ENCODE measurements at places on chromosomes 5 and 9. TPM values are rescaled to one million over a fixed set of nuclear protein-coding genes. Genes with fewer than 3 reads are reported as not detected.

GRCh38 chr5:68258531-68258930 is 43.0 kb downstream of the PIK3R1 start:
- DNase-seq = no peak

GRCh38 chr5:95283022-95283615 is 1.8 kb downstream of the MCTP1 start:
- DNase-seq = no peak

DNA sequence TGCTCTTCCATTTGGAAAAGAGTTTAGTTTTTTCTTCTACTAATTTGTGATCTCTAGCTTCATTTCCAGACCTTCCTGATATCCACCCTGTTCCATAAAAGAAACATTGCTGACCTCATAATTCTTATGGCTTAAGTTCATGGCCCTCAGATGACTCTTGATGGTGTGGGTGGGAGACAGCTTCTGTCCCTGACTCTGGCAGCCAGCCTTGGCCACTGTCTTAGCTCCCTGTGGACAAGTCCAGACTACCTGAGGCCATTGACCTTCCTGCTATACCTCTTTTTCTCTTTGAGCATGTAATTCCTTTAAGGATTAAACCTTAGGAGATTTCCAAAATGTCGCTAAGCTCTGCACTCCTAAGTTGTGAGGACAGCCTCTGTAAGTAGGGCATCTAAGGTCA is 101.1 kb upstream of the DAP start:
- no peak for DNase-seq

DNA sequence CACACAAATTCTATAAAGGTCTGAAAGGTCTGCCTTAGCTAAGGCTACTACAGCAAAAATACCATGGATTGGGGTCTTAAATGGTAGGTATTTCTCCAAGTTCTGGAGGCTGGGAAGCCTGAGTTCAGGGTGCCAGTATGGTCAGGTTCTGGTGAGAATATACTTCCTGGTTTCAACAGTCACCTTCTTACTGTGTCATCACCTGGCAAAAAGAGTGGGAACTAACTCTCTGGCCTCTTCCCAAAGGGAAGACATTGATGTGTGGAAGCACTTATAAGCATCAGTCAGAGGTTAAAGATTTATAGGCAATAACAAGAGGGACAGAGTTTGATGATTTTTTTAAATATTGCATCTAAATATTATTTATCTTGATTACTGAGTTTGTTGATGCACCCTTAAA is 53.0 kb downstream of the ZNF622 start:
- DNase-seq = no peak

- peak; percentile 47 for DNase-seq
These were observed 122.9 kb upstream of the TAF11L2 start for GRCh38 chr5:17374973-17375742.

DNA sequence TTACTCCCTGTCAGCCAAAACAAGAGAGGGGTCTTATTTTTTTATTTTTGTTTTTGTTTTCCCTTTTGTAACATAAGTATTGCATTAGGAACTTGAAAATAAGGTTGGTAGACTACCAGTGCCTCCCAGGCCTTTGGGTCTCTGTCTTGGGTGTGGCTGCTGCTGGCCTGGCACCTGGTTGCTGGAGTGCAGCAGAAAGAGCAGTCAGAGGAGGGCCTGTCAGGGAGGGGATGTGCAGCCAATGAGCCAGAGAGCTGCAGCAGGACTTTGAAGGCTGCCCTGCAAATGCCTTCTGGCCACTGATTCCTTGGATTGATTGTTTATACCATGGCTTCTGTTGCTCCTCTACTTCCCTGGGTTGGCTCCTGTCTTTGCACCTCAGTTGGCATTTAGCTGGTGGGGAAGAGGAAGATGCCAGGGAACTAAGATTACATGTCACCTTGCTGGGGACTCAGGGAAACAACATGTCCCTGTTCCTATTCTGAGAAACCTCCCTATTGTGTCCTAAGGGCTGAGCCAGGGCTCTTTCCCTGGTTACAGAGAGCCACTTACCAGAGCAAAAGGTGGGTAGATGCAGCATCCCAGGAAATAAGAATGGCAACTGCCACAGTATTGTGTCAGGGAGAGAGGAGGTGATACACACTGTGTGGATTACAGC is 66.6 kb downstream of the ANGPTL2 start:
- DNase-seq = no peak

- no peak for DNase-seq
These were observed 21.8 kb downstream of the C5orf22 start for GRCh38 chr5:31553863-31554262.

GRCh38 chr9:128558431-128559310 is 6.3 kb downstream of the SPTAN1 start:
- DNase-seq = peak; percentile 83

DNA sequence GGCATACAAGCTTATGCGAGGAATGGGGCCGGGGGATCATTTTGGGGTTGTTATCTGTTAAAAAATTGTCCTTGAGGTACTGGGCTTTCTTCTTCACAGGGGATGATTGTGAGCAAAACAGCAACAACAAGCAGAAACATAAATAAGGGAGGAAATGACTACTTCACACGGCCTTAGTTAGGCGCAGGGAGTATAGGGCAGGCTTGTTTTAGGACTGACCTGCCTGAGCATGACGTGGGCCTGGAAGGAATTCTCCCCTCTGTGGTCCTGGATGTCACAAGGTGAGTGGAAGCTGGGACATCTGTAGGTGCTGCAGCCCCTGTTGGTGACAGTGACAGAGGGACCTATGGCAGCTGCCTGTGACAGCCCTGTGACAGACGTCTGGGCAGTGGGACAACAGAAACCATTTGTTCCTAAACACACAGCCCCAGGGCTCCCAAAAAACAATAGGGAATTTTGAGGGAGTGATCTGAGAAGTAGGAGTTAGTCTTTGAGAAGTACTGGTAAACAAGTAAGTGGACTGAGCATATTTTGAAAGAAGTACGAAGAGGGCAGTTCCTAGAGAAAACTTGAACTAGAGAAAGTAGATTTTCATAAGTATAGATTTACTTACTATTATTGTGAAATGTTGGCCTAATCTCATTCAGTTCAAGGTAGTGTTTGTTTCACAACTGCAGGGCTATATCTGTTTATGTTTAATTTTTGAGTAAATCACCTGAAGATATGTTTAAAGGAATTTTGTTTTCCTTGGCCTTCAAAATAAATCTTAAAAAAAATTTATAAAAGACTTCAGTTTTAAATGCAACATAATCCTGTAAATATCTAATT is 113.1 kb downstream of the KDM4C start:
- DNase-seq = no peak

DNA sequence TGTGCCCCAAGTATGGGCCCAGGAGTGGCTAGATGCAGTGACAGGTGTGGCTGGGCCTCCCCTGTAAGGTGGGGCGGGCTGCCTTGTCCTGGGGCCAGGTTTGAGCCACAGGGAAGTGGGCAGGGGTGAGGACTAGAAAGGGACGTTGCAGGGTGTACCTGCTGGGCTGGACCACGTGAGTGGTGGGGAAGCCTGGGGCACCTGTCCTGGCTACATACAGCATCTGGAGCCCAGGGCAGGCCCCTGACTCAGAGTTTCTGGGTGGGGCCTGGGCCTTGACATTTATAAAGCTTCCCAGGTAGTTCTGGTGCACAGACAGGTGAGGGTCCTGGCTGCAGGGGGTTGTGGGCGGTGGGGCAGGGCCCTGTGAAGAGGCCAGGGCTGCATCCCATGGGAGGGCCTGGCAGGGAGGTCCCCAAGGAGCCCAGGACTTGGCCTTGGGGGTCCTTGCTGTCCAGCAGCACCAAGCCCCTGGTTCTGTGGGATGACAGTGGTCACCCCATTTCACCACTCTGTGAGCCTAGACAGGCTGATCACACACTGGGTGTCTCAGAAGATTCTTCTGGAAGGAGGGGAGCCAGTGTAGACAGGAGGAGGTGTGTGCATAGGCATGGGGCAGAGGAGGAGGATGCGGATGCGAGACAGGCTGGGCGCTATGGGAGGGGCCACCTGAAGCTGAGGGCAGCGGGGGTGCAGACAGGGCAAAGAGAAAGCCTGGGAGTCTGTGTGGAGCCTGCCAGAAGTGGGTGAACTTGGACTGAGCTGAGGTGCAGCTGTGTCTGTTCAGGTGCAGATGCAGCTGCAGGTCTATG is 94.0 kb downstream of the PHF2 start:
- no peak for DNase-seq

DNA sequence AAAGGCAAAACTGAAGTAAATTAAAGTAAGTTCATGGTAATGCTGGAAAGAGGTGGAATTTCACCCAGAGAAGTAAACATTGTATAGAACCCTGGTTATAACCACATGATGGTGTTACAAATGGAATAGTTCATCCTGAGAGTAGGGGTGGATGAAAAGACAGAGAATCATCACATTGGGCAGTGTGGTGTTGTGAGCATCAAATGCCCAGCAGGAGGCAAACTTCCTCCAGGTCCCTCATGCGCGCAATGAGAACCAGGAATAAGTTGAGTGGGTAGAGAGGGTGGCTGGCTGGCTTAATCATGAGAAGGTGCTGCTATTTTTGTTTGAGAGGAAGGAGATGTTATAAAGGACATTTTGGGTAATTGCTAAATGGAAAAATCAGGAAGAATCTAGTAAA is 163.3 kb upstream of the HMHB1 start:
- DNase-seq = no peak

DNA sequence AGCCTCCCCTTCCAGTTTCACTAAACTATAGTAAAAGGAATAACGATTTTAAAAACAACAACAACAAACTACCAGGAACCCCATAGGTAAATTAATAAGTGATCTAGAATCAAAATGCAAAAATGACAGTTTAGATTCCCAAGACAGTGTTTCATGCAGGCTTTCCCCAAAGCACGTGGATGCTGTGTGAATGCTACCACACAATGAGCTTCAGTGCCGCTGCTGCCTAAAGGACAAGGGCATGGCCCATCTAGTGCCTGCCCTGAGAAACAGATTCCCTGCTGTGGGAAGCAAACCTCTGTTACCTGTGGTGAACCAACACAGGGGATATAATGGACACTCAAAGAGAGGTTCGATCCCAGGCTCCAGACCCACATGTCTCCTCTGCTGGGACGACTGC is 23.7 kb upstream of the CKMT2 start:
- no peak for DNase-seq

GRCh38 chr9:5644501-5644900 is 15.6 kb downstream of the RIC1 start:
- DNase-seq = no peak

GRCh38 chr5:180070756-180071530 is 616 bp downstream of the RNF130 start:
- peak; percentile 36 for DNase-seq

- DNase-seq = no peak
These were observed 161.8 kb downstream of the AUH start for GRCh38 chr9:91199739-91200497.

DNA sequence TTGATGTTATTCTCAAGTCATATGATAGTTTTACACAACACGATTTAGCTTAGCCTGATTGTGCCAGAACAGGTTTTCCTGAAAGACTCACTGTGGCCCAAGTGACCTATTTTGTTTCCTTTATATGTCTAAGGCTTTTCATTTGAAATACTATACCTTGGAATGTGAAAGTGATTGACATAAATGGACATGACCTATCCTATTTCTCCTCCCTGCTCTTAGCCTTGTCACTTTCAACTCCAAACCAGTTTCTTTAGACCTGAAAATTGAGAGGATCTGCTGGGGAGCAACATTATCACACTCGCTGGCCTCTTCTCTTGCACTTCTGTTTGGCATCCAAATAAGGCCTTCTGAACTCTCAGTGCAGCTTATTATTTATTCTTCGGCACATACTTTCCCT is 496.8 kb downstream of the MAT2B start:
- no peak for DNase-seq

Gene COL23A1
- total RNA-seq = 0.86 TPM

Gene IFNK
- not detected for total RNA-seq

Gene NRG2
- 14.5 TPM for total RNA-seq

Gene C5orf58
- 0.52 TPM for total RNA-seq

Gene KLHL3
- total RNA-seq = 20.3 TPM

Gene DNAJC18
- 14.6 TPM for total RNA-seq

Gene FABP6
- not detected for total RNA-seq
